ENCODE measurements at places on chromosomes 5 and 9.

GRCh38 chr9:108053555-108054061 lies 564.0 kb upstream of the KLF4 start:
- DNase-seq = peak; percentile 70

- no peak for DNase-seq
These were observed 69.7 kb upstream of the ADCY2 start for GRCh38 chr5:7325975-7326913.

GRCh38 chr5:73302797-73303147 lies 129.8 kb downstream of the TMEM174 start:
- no peak for DNase-seq

DNA sequence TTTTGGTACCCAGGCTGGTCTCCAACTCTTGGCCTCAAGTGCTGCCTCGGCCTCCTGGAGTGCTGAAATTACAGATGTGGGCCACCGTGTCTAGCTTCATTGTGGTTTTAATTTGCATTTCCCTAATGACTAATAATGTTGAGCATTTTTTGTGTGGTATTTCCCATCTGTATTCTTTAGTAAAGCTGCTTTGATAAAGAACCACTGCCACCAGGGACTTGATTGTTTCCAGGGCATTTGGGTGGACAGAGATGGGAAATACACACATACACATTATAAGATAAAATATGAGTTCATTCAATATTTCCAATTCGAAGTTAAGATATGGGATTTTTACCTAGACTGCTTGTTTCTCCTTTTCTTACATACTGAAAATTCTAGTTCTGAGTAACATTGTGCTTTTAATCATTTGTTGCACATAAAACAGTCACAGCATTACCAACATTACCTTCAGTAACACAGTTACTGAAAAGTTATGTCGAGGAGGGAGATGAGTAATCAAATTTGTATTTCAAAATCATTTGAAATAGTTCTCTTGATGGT lies 28.9 kb downstream of the HABP4 start:
- DNase-seq = no peak

GRCh38 chr9:95338243-95338642 lies 20.7 kb upstream of the FANCC start:
- DNase-seq = no peak

GRCh38 chr5:88540471-88541115 lies 271.9 kb upstream of the TMEM161B start:
- DNase-seq = peak; percentile 79

GRCh38 chr9:105975886-105976645 lies 281.7 kb downstream of the TMEM38B start:
- no peak for DNase-seq

- no peak for DNase-seq
These were observed 33.9 kb downstream of the PRELID2 start for GRCh38 chr5:145801195-145801594.

GRCh38 chr5:83576341-83576740 lies 104.8 kb downstream of the VCAN start:
- DNase-seq = no peak

DNA sequence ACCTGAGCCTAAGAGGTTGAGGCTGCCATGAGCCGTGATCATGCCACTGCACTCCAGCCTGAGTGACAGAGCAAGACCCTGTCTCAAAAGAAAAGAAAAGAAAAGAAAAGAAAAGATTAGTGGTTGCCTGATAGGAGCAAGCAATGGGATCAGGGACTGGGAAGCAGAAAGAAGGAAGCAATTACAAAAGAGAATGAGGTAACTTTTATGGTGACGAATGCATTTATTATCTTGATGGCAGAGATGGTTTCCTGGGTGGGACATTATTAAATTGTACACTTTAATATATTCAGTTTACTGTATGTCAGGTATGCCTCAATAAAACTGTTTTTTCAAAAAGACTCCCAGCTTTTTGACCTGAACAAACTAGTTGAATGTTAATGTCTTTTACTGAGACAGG lies 7.5 kb upstream of the PFDN1 start:
- DNase-seq = no peak

GRCh38 chr9:120937596-120937995 lies 11.0 kb upstream of the TRAF1 start:
- no peak for DNase-seq

DNA sequence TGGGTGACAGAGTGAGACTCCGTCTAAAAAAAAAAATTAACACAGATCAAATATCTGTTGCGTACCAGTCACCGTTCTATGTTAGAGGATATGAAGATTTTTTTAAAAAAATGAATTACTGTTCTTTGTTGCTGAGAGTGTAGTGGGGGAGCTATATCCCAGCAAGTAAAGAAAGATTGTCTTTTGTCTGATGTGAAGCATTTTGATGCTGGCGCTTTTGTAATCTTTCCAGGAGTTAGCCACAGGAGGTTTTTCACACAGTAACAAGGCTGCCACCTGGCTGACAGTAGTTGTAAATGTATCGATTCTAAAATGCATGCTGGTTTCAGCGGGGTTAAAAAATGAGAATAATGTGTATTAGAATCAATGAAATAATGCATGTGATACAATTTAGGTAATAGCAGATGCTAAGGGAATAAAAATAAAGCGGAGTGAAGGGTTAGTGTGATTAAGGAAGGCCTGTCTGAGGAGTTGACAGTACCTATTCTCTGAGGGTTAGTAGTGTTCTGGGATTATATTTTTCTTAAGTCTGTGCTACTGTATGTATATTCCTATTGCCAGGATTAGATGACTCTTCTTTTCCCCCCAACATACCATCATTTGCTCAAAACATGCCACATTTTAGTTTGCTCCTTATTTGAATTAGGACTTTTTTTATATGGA lies 3.4 kb downstream of the LMNB1 start:
- peak; percentile 89 for DNase-seq

DNA sequence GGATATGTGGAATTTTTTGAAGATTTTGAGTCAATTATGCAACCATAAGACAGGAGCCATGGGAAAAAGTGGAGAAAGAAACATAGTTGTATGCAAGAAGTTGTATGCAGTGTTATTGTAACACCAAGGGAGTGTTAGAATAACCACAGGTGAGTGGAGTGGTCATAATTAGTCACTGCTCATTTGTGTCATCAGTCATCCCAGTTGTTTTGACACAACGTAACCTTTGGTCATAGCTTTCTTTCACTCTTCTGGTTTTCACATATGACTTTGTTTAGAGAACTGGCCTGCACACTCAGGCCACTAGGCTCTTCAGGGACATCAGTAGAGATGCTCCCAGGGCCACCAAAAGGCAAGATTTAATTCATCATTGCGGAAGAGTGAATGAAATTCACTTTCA lies 158.7 kb upstream of the HMHB1 start:
- DNase-seq = peak; percentile 26

- no peak for DNase-seq
These were observed 597 bp upstream of the CENPH start for GRCh38 chr5:69188811-69189161.

DNA sequence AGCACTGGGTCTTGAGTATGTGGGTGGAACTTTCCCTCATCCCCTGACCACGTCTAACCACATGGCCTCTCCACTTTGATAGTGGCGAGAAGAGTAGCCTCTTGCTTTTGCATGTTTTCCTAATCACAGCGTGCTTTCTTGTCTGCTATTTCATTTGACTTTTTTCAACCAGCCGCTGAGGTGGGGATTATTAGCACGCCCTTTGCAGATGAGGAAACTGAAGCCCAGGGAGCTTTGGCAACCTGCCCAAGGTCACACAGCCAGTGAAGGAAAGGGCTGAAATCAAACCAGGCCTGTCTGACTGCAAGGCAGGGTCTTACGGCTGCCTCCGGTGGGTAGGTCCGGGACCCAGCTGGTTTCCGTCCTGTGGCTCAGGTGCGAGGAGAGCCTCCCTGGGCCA lies 106.5 kb upstream of the MSX2 start:
- DNase-seq = peak; percentile 65

DNA sequence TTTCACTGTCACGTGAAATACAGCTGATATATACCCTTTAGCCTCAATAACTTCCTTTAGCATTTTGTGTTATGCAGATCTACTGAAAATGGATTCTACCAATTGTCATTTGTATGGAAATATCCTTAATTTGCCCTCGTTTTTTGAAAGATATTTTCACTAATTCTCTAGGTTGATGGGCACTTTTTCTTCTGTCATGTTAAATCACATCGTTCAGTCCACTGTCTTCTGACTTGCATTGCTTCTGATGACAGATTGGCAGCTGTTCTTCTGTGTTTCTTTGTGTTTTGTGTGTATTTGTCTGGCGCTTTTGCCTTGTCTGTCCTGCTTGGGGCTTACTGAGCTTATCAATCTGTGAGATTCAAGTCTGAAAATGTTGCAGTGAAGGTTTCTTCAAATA lies 9.7 kb upstream of the CLPTM1L start:
- DNase-seq = no peak

- DNase-seq = no peak
These were observed 29.4 kb downstream of the SMAD5 start for GRCh38 chr5:136162008-136162407.

DNA sequence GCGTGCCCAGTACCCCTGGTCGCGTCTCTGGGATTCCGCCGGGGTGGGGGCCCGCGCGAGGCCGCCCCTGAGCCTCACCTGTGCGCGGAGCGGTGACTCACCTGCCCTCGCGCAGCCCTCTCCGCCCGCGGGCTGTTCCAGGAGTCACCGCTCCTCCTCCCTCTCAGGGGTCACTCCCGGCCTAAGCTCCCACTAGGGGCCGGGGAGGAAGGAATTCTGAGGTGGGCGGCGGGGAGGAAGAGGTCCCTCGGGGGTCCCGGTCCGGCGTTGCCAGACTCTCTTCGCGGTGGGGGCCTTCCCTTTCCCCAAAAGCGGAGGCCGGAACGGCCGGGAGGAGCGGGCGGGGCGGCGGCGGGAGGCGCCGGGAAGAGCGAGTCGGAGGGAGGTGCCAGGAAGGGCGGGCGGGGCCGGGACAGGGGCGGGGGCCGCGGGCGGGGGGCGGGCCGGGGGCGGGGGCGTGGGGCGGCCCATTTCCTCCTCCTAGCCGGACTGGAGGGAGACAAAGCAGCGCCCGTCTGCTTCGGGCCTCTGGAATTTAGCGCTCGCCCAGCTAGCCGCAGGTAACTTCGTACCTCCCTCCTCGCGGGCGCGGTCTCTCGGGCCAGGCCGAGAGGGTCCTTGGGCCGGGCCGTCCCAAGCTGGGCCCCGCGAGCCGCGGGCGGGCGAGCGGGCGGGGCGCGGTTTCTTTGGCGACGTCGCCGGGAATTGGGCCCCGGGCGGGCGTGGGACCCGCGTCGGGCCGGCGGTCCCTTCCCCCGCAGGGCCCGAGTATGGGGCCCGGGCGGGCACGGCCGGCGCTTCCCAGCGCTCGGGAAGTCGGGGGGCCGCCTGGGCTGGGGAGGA lies at the start of gene CTNNA1:
Gene CTNNA1, plus strand, starts transcription at position 475 of the 843 bp plus-strand sequence. CDS start 28,500 bp downstream, outside the sequence.
- peak; percentile 94 for DNase-seq

DNA sequence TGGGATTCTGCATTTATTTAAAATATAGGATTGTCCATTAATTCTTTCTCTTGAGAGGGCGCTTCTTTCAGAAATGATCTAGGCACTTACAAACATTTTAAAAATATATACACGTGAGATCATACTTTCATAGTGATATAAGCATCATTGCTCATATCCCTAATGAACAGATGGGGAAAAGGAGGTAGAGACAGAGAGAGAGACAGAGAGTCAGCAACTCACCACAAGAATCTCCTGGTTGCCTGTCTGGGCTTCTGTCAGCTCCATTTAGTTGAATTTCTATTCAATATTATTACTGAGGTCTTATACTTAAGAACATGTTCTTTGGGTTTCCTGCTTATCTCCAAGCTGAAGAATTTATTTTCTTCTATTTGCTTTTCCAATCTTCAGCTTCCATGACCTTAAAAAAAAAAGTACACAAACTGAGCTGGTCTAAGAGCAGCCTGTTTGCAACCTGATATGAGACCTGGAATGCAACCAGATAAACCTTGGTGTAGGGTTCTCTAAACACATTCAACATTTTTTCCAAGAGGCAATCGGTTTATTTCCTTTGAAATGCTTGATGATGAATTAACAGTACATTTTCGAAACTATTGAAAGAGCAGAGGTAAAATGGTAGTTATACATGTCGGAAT lies 51.6 kb upstream of the LIFR start:
- no peak for DNase-seq

GRCh38 chr9:8205576-8205975 lies 406.0 kb upstream of the DMAC1 start:
- no peak for DNase-seq

GRCh38 chr9:115327436-115328122 lies 209.6 kb upstream of the TNC start:
- DNase-seq = no peak

GRCh38 chr5:1338506-1339070 lies 6.3 kb downstream of the CLPTM1L start:
- DNase-seq = no peak

- DNase-seq = peak; percentile 45
These were observed 136.4 kb downstream of the SLF1 start for GRCh38 chr5:94754824-94755223.

GRCh38 chr5:155530046-155530445 lies 516.5 kb downstream of the KIF4B start:
- peak; percentile 93 for DNase-seq

DNA sequence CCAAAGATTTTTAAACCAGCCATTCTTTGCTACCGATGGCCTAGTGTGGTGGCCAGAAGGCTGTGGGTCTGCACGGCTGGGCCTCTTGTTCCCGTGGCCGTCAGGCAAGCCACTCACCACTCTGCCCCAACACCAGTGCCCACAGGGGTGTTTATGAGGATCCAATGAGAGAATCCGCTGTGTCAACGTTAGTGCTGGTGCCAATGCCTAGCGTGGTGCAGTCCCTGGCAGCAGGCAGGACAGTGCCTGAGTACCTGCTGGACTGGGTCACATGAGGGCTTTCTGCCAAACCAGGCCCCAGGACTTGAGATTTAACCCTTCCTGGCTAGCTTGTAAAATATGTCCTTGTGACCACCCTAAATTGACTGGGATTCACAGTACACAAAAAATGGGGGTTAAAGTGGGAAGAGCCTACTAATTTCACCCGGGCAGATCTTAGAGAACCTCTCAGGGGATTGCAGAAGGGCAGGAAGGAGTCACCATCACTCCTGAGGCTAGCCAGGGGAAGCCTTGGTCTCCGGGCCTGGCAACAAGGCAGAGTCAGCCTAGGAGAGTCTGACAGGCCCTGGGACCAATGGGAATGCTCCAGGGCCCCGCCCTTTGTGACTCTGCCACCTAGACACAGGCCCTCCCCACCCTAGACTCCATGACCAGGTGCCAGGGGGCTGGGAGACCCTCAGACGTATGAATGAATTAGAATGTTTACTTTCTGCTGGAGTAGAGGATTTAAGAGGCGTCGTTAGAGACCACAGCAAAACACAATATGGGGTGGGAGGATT lies 63.2 kb upstream of the FSTL4 start:
- peak; percentile 20 for DNase-seq

- no peak for DNase-seq
These were observed 87.9 kb upstream of the MAMDC2 start for GRCh38 chr9:69955536-69956355.

GRCh38 chr5:135205632-135206349 lies 171.8 kb upstream of the PITX1 start:
- DNase-seq = peak; percentile 24

GRCh38 chr9:3043369-3043768 lies 199.5 kb upstream of the PUM3 start:
- no peak for DNase-seq

GRCh38 chr9:70355801-70356200 lies 58.7 kb downstream of the KLF9 start:
- DNase-seq = no peak

Data from NCI-H69 (cell line).